ENCODE measurements at places on chromosomes 1 and 21.

GRCh38 chr1:203039609-203040512, 13.6 kb downstream of the PPFIA4 start:
- DNase-seq, result no peak

GRCh38 chr1:114522264-114522575, 11.2 kb upstream of the TRIM33 start:
- no peak for DNase-seq

- DNase-seq, result no peak
These were observed 66.1 kb upstream of the ATP1A1 start for GRCh38 chr1:116306840-116307442.

DNA sequence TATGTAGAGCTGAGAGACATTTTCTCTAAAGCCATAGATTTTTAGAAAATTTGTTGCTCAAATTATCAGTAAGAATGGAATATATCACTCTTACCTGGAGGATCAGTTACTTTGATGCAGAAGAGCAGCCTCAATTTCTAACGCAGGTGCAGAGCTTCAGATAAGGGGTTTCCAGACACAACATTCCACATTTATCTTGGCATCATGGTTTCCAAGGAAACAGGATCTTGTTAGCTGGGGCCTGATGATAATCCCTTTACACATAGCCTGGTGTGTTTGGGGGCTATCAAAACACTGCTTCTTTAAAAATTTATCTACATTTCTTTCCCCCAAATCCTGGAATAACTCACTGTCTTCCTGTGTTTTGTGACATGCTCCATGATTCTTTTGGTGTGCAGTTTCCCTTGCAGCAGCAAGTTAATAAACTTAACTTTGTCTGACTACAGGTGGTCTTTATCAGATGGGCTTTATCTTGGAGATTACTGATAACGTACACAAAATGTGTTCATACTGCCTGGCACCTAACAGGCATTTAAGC, 2.7 kb upstream of the STX12 start:
- no peak for DNase-seq

GRCh38 chr1:234925440-234926263, 203.0 kb downstream of the TOMM20 start:
- no peak for DNase-seq

Measured in stimulated activated CD4-positive, alpha-beta T cell treated with anti-CD3 and anti-CD28 coated beads, Interleukin-2, amount 100 ng/mL, for 24 hours (primary cell).